Midbrain (tissue), 1 donor: ENCODE measurements at places on chromosomes 1 and 21.

- DNase-seq: no peak
Measured at GRCh38 chr1:107692580-107693345, 272.2 kb downstream of the VAV3 start.

- no peak for DNase-seq
Measured at GRCh38 chr1:78468521-78468920, 22.3 kb upstream of the PTGFR start.

DNA sequence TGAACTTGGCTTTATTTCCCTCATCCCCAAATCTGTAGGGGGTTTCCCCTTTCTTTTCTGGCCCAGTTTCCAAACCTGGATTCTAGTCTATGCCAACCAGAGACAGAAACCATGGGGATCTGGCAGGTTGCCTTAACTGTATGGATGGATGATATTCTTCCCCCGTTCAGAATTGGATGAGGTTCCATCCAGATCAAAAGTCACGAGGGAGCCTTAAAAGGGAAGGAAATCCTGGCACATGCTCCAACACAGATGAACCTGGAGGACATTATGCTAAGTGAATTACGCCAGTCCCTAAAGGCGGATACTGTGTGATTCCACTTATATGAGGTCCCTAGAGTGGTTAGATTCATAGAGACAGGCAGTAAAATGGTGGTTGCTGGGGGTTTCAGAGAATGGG lies 124.4 kb downstream of the HUNK start:
- DNase-seq: no peak

DNA sequence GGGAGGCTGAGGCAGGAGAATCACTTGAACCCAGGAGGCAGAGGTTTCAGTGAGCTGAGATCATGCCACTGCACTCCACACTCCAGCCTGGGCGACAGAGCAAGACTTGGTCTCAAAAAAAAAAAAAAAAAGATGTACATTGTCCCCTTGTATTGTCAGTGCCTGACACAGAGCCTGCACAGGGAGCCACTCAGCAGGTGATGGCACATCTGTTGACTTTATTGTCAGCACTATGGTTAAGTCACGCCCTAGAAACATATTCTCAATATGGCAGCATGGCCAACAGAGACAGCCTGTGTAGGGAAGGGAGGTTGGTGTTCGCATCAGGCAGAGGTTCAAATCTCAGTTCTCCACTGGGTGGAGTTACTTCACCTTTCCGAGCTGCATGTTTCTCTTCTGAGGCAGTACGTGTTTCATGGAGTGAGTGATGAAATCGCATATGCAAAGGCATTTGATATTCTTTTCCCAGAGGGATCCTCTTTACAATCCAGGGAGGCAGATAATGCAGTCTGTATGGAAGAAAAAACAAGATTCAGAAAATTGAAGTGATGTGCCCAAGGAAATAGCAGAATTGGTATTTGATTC lies 20.6 kb downstream of the LAMC2 start:
- no peak for DNase-seq

DNA sequence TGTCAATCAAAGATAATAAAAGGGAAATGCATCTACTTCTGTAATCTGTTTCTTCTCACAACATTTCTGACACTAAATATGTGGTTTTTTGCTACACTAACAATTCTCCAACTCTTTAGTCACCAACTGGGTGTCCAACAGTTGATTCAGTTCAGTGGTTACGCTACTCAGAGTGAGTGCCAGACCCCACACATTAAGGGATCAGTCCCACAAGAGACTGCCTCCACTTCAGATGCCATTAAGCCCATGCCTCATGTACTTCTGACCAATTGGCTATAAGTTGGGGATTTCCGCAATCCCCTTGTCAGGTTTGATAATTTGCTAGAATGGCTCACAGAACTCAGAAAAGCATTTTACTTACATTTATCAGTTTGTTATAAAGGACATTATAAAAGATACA lies 28.4 kb downstream of the RNF2 start:
- no peak for DNase-seq

- no peak for DNase-seq
Measured at GRCh38 chr1:232481091-232481490, 148.8 kb downstream of the SIPA1L2 start.

DNA sequence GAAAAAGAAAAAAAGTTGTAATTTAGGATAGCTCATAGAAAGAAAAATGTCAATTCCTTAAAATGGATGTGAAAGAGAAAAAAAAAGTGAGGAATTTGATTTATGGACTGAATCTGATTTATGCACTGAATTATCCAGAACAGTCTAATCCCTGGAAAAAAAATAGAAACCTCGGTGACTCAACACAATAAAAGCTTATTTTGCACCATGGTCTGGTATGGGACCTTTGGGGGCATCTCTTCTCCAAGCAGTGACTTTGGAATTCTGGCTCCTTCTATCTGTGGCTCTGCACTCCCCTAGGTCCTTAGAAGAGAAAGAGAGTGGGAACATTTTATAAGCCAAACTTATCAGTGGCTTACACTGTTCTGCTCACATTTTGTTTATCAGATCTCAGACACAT lies 471.7 kb upstream of the B3GALT2 start:
- DNase-seq: no peak

- DNase-seq: peak; percentile 24
Measured at GRCh38 chr1:209883341-209883971, 54.6 kb upstream of the SYT14 start.

GRCh38 chr1:37868466-37868865 lies 9.1 kb upstream of the MTF1 start:
- no peak for DNase-seq

- DNase-seq: peak; percentile 60
Measured at GRCh38 chr1:9069326-9070100, at the start of gene SLC2A5. SLC2A5 (minus strand) TSS chr1:9069635; CDS start chr1:9069536, 99 bp downstream.

DNA sequence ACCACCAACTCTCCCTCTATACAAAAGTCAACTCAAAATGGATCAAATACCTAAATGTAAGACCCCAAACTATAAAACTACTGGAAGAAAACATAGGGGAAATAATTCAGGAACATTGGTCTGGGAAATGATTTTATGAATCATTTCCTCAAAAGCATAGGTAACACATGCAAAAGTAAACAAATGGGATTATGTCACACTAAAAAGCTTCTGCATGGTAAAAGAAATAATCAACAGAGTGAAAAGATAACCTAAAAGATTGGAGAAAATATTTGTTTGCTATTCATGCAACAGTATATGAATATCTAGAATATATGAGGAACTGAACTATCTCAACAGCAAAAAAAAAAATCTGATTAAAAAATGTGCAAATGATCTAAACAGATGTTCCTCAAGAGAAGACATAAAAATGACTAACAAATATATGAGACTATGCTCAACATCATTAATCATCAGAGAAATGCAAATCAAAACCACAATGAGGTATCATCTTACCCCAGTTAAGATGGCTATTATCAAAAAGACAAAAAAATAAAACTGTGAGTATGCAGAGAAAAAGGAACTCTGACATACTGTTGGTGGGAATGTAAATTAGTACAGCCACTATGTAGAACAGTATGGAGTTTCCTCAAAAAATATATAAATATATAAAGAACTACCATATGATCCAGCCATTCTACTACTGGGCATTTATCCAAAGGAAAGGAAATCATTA lies 47.8 kb downstream of the VCAM1 start:
- DNase-seq: no peak

- DNase-seq: no peak
Measured at GRCh38 chr1:153793973-153794615, 18.9 kb downstream of the SLC27A3 start.

- DNase-seq: no peak
Measured at GRCh38 chr1:36137776-36138175, 11.5 kb downstream of the TRAPPC3 start.

DNA sequence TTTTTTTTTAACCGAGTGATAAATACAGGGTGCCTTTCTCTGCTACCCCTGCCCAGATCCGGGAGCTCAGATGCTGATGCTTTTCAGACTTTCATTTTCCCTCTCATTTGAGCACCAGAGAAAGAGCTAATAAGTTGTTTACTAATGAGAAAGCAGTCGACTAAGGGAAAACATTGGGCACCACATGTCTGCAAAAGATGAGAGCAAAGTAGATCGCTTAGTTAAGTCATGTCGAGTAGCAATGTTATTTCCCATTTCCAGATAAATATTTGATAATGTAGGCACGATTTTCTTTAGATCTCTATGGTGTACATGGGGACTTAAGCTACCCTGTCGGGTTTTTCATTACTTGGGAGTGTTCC lies 1.2 kb downstream of the PKN2 start:
- no peak for DNase-seq

DNA sequence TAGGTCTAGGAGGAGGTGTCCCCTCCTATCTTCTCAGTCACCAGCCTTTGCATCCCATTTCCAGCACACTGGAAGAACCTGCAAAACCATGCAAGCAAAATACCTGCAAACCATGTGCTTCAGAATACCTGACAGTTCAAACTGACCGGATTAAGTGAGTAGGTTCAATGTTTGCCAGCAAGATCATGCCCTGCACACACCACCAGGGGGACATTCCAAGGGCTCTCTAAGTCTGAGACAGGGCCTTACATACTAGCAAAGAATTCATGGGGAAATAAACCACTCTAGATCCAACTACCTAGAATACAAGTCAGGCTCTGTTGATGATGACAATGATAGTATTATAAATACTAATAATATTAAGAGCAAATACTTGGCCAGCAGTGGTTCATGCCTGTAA lies 27.6 kb downstream of the INPP5B start:
- DNase-seq: no peak

- peak; percentile 13 for DNase-seq
Measured at GRCh38 chr1:41890825-41891198, 27.9 kb downstream of the HIVEP3 start.

DNA sequence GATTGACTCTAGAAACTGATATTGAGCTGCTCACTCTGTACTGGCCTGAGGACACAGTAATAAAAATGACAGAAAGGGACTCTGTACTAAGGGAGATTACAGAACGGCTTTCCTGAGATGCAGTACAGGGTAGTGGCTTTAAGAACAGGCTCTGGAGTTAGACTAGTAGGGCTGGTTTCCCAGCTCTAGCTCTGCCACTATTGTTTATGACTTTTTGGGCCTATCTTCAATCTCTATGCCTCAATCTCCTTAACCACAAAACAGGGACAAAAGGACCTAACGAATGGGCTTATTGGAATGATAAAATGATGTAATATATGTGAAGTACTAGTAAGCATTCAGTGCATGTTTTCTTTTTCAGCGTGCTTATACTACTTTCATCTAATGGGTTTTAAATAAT lies 1.4 kb downstream of the DEPDC1 start:
- DNase-seq: no peak

DNA sequence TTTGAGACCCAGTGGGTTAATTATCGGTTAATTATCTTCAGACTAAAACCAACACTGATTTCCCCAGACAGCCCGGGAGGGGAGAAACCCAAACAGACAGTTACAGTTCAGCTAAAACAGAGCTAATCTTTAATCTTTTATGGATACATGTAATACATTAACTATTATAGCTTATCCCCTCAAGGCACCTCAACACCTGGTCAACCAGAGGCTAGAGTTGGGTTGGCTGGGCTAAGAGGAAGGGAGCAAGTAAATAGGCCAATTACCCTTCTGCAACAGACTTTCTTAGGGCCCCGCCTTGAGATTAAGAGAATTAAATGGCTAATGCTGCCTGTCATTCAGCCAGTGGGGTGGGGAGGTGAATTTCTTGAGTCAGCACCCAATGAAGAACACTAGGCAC lies 6.6 kb upstream of the MED18 start:
- DNase-seq: no peak

GRCh38 chr1:243320224-243320623 lies 64.4 kb downstream of the SDCCAG8 start:
- no peak for DNase-seq

DNA sequence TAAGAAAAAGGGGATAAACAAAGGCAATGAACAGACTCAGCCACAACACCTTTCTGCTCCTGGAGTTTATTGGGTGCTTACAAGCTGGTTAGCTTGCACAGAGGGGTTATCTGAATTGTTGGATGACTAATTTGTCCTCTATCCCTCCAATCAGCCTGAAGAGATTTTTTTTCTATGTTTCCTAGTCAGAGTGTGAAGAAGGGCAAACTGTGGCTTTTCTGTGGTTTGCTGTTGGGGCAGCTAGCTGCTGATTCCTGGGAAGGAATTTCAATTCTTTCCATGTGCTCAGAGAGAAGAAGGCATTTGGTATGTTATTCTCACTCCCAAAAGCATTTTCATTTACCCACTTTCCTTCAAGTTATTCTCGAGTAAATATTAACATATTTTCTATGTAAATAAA lies 48.6 kb downstream of the PCP4 start:
- no peak for DNase-seq

- no peak for DNase-seq
Measured at GRCh38 chr1:221327954-221328353, 413.9 kb downstream of the DUSP10 start.

GRCh38 chr1:72278461-72278860 lies 3.9 kb downstream of the NEGR1 start:
- DNase-seq: no peak

- DNase-seq: no peak
Measured at GRCh38 chr1:216913976-216914375, 190.7 kb upstream of the ESRRG start.

DNA sequence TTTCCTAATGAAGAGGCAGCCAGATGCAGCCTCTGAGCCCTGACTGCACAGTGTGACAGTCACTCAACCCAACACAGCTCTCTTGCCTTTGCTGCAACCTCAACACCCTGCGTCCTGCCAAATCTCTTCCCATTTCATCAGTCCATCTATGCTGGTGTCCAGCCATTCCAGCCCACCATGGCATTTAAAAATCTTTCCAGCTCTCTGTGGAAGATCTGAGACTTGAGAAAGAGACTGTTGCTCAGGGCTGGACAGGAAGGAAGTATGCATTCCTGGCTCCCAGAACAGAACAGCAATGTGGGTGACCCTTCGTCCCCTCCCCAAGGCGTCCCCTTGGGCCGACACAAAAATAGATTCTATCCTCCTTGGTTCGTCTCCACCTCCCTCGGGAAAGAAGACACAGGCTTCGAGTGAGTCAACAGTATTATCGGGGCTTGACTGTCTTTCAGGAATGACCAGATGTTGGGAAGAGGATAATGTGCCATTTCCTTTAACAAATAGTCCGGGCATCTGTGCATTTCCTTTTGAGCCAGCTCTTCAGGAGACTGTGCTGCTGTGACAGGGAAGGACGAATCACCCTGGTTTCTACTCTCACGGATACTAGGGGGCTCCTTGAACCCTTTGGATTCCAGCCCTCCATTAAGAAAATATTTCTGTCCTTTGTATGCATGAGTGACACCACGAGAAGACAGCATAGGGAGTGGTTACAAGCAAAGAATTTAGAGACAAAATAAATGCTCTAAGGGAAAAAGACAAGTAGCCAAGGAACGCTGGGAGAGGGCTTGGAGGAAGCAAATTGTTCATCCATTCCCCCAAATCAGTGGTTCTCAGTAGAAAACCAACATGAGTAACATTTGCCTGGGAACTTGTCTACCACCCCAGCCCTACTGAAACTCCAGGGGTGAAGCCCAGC lies 111.4 kb upstream of the CDC42BPA start:
- DNase-seq: no peak

GRCh38 chr1:206708882-206709281 lies 24.2 kb downstream of the MAPKAPK2 start:
- DNase-seq: no peak

DNA sequence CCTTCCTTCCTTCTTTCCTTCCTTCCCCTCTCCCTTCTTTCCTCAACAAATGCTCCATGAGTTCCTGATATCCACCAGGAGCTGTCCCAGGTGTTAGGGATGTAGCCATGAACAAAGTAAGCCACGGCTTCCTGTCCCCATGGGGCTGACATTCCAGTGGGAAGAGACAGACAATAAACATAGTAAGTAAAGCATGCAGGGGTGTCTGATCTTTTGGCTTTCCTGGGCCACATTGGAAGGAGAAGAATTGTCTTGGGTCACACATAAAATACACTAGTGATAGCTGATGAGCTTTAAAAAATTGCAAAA lies 81.5 kb upstream of the ZBTB40 start:
- no peak for DNase-seq

- DNase-seq: no peak
Measured at GRCh38 chr1:38940339-38941047, 1.1 kb downstream of the RHBDL2 start.
